ENCODE measurements at places on chromosomes 5 and 9.

DNA sequence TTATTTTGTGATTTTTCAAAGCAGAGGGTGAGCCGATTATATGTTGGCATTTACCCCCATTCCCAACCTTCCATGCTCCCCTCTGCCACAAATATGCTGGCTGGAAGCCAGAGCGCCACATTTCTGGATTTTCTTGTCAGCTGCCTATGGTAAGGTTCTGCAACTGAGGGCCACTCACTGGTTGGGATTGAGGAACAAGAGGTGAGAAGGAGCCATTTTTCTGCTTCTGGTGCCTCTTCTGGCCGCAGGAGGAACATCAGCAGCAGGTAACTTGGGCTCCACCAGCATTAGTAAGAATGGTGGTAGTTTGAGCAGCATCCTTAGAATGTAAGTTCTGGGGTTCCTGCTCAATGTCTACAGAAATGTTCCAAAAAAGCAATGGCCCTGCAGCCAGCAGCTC, 159.5 kb upstream of the MAST4 start:
- DNase-seq = no peak

GRCh38 chr9:104802110-104802509, 38.2 kb downstream of the NIPSNAP3B start:
- DNase-seq = no peak

DNA sequence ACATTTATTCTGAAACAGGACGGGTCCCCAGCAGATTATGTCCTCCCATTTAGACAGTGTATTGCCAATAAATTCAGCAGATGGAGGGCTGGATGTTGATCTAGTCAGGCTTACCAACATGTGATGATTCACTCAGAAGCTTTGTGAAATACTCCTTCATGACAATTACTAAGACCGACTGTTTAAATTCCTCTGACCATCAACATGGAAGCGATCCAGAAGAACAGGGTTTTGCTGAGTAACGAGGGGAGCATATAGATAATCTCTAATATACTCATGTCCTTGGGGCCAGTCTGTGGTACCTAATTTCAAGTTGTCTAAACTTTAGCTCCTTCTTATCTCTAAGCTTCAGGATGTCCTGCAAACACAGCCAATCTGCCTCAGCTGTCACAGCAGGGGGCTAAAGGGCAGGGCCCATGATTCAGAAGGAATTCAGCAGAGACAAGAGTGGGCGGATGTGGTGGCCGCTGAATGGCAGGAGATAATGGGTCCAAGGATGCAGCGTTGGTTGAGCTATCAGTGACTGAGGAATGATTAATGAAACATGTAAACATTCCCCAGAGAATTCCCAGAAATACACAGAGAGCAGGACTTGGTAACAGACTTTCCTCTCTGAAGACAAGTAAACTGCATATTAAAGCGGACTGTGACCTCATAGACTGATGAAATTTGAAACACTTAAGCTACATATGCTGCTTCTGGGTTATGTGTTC, 109.4 kb downstream of the ANKRD55 start:
- DNase-seq = no peak

- DNase-seq = no peak
Measured at GRCh38 chr9:129224618-129225489, 46.8 kb upstream of the IER5L start.

DNA sequence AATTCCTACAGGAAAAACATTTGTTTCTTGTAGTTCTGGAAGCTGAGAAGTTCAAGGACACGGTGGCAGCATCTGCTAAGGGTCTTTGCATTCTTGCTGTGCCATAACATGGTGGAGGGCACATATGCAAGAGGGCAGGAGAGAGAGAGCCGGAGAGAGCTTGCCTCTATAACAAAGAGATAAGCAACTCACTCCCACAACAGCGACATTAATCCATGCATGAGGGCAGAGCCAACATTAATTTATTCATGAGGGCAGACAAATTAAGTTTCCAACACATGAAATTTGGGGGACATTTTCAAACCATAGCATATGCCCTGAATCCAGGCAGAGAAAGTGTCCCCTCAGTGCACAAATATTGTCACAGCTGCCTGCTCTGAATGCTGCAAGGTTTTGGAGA, 4.4 kb upstream of the GTF3C5 start:
- no peak for DNase-seq

DNA sequence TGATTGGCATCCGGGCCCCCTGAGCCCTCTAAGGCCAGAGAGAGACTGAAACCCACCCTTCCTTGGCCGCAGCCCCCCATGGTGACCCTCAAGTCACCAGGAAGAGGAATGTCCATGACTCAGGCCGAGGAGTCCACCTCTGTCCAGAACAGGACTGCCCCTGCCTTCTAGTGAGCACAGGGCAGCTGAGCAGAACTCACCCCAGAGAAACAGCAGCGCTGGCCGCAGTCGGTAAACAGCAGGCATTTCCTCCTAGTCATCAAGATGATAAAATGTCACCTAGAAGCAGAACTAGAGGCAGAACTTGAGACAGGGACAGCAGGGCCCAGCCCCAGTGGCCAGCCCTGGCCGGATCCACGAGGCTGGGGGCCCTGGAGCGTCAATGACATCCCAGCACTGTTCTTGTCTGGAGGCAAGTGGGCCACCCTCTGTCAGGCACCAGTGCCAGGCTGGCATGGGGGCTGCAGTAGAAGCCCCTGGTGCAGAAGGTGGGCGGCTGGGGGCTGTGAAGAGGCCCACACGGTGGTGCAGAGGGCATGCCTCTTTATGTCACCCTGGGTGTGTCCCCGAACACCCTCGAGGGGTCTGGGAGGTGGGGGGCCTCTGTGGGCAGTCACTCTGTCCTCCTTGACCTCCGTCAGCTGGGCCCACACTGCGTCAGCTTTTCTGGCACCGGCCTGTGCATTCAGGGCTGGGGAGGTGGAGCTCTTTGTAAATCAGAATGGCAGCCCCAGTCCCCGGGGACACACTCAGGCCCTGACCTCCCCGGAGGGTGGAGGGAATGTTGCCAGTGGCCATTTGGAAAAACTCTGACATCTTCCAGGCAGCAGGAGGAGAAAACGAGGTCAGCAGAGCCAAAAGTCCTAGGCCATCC, 83.0 kb downstream of the NTNG2 start:
- no peak for DNase-seq

DNA sequence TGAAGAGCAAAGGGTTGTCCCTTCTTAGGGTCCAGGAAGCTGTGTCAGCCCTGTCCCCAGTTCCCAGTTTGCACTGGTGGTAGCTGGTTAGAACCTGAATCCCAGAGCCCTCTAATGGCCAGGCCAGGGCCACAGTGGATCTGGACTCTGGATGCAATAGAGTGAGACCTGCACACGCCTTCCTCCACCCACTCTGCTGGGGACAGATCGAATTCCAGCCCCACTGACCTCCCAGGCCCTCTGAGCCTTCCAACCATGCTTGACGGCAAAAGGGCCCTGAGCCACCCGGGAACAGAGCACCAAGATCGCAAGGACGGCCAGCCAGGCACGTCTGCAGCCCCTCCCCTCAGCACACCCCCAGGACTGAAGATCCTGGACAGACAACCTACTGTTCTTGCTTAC, 23.7 kb downstream of the NAIF1 start:
- DNase-seq = no peak

- DNase-seq = no peak
Measured at GRCh38 chr5:74679966-74680365, 5.1 kb upstream of the HEXB start.

All from CD8-positive, alpha-beta memory T cell (primary cell).